Lung microvascular endothelial cell (primary cell): ENCODE measurements at places on chromosomes 2 and 18.

DNA sequence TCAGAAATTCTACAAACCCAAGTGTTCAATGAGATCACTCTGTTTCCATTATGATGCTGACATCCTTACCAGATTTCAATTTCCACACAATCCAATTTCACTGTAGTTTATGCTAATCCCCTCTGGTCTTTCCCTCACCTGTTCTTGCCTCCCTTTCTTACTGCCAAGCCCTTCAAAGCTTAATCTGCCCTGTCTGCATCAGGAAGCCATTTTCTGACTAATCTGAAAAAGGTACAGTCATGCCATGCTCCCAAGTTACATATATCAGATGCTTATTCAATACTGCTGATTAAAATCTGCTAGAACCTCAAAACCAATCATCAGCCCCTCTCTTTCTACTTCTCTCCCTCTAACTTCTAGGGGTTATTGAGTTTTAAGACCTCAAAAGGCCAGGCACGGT is 8.9 kb downstream of the KRTCAP3 start:
- DNase-seq = no peak

DNA sequence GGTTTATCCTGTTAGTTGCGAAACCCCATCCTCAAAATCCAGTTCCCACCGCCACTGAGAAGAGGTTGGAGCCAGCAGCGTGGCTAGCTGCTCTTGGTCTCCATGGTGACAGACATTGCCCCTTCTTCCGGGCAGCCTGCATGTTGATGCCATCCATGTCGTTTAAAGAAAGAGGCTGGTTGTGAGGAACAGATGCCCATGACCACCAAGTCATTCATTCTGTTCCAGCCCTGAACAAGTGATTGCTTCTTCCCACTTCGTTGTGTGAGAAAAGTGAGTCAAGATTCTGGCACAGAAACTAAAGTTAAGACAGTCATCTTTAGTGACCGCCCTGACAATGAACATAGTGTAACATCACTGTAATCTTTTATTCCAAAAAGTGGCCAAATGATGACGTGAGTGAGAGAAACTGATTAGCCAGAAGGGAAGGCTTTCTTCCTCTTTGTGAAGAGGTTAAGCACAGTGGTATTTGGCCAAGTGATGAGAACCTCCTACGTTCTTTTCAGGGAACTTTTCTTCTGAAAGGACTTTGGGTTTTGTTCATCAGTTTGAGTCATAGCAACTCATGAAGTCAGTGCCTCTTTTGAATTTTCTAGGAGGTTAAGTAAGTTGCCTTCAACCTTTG is 272.5 kb downstream of the GALR1 start:
- no peak for DNase-seq

DNA sequence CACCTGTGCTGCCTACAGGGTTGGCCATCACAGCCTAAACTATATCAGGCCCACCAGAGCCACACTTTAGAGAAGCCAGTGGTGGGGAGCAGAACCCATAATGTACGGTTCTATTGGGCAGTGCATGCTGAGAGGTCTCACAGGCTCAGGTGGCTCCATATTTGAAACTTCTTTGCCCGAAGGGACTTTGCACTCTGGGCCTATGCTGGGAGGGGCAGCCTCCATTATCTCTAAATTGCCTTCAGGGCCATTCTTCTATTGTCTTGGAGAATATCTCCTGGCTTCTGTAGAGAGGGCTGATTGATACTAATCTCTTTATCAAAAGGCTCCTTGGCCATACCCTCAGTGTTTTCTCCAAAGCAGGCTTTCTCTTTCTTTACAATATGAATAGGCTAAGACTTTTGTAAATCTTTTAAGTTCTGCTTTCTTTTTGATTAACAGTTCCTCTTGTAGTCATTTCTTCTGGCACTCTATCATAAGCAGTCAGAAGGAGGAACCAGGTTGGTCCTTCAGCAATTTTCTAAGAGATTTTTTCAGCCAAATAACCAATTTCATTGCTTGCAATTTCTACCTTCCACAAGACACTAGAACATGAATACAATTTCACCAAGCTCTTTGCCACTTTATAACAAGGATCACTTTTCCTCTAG is 44.5 kb downstream of the RPE start:
- DNase-seq = no peak

DNA sequence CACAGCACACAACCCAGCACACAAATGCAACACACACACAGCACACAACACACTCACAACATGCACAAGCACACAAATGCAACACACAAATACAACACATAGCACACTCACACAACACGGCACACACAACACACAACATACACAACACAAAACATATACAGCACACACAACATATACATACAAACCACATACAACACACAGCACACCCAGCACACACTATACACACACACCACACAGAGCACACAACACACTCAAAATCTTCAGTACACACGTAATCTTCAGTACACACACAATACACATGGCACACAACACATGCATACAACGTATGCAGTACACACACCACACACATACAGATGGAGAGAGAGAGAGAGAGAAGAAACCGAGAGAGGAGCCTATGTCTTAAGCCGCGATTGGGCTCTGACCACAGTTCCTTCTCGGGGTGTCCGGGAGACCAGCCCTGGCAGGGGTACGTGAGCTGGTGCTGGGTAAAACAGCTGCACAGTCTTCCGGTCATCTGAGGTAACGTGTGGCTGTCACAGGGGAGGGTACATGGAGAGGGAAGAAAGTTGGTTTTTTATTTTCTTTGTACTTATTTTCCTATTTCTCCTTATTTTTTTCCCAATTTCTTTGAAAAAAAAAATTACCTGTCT is 25.1 kb downstream of the POU3F3 start:
- DNase-seq = no peak

- no peak for DNase-seq
Measured at GRCh38 chr2:229835596-229836283, 86.1 kb downstream of the TRIP12 start.
